ENCODE measurements at places on chromosomes 5 and 9.

DNA sequence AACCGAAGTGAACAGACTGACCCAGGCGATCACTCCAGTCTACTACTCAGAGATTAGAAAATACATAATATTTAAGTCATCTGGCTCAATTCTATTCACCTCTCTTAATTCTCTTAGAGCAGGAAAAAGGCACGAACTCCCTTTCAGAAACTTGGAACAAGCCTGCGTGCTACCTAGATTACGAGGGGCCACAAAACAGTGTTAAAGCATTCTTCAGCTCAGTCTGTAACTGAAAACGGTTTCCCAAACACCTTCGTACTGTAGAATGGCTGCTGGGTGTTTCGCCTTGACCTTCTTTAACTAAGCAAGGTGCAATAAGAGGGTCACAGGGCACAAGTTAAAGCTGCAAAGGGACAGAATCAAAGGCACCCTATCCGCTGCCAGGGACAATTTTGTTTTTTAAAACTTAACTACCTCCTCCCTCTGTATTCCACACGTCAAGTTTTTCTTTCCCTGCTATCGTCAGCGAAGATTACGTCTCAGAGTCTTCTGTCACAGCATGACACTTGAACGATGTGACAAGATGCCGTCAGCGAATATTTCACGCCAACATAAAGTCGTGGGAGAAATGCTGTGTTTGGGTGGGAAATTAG is 687 bp downstream of the LYSMD3 start:
- DNase-seq: no peak

- no peak for DNase-seq
Observed at GRCh38 chr9:98374385-98375051, 119.1 kb upstream of the TBC1D2 start.

DNA sequence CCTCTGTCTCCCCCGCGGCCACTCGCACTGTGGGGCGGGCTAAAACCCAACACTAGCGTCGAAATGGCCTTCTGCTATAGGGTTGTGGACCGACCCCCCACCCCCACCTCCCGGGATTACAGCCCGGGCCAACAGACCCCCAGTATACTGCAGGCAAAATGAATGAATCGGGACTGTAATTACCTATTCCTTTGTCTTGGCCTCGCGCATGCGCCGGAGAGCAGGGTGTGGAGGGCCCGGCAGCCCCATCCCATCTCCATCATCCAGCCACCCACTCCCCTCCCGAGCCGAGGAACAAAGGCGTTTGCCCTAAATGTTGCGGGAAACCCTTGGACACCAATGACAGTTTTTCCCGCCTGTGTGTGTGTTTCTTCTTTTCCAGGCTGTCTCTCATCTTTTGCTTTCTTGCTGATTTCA is 1.6 kb downstream of the BASP1 start:
- no peak for DNase-seq

- no peak for DNase-seq
Observed at GRCh38 chr5:160475864-160476438, 54.3 kb downstream of the PTTG1 start.

DNA sequence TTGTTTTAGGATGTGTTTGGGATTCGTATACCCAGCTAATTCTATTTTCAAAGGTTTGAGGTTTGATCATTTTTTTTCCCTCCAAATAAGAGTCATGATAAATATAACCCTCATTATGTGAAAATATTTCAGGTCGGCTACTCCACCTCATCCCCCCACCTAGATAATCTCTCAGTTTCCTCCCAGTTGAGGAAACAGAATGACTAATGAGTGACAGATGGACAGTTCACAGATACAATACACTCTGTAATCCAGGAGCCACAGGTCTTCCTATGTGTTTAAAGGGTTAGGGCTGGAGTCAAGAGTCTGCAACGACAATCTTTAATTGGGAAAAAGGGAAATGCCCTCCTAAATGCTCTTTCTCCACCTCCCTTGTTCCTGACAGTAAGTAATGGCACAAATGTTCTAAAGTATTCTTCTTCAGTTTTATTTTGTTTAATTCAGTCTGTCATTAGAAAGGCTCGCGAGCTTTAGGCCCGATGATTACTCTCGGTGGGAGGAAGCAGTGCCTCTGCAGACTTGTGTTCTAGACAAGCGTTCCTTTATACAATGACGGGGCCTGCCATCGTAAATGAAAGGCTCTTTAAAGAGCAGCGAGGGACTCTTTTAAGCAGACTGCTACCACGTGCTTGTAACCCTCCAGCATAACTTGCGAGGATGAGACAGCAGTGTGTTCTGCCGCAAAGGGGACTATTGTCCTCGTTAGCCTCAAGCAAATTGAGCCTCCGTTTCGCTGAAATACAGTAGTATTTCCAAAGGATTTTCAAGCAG is 69.0 kb downstream of the MEF2C start:
- no peak for DNase-seq

GRCh38 chr5:175242207-175242606 is 201.8 kb downstream of the DRD1 start:
- DNase-seq: no peak

DNA sequence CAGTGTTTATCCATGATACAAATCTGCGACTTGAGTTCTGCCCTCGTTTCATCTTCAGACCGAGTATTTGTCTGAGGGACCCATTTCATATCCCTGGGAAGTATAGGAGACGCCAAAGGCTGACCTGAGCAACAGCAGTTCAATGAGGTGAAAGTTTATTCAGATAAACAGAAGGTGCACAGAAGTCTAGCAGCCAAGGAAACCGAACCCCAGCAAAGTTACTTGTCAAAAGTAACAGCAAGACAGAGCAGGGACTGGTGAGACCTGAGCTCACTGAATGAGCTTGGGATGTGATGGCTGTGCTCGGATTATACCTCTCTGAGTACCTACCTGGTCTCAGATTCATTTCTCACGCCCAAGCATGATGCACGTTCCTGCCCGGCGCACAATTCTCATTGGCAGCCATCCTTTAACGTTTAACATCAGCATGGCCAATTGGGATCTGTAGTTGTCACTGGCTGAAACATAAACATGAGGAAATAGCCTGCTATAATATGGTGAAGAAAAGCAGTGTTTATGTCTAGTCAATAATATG is 599 bp downstream of the LYRM7 start:
- no peak for DNase-seq

- no peak for DNase-seq
Observed at GRCh38 chr5:117794847-117795246, 1193.5 kb downstream of the DTWD2 start.

- DNase-seq: no peak
Observed at GRCh38 chr5:65489119-65489518, 7.4 kb upstream of the ADAMTS6 start.

- DNase-seq: peak; percentile 39
Observed at GRCh38 chr5:34684281-34684979, 28.3 kb downstream of the RAI14 start.

GRCh38 chr9:7011395-7012067 is 253.8 kb downstream of the KDM4C start:
- no peak for DNase-seq

- no peak for DNase-seq
Observed at GRCh38 chr9:96343515-96344360, 39.8 kb downstream of the SLC35D2 start.

DNA sequence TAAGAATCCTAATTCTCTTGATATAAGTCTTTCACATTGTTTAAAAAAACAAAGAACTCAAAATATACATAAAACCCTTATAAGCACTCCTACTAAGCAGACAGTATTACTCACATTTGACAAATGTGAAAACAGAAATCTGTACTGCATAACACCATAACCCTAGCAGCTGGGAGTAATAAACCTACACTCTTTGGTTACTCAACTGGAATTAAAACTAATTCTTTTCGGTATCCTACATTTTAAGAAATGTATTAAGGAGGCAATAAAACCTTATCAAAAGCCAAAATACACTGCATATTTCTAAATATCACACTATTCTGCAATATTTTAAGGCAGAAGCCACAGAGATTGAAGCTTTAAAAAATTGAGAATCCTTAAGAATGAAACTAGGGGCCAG is 6.8 kb downstream of the AUH start:
- no peak for DNase-seq

DNA sequence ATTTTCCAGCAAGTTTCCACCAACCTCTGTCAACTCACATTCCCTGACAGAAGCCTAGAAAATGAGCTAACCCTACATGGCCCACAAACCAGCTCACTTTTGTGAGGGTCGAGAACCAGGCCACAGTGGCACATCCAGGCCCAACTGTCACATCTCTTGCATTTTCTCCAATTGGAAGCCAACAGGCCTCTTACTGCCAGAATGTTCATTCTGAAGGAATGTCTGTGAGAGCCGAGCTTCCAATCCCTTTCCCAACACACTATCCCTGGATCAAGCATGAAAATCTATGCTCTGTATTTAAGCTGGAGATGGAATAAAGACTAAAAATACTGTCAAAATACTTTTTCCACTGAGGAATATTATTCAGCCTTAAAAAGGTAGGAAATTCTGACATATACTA is 20.0 kb downstream of the MARCHF3 start:
- no peak for DNase-seq

DNA sequence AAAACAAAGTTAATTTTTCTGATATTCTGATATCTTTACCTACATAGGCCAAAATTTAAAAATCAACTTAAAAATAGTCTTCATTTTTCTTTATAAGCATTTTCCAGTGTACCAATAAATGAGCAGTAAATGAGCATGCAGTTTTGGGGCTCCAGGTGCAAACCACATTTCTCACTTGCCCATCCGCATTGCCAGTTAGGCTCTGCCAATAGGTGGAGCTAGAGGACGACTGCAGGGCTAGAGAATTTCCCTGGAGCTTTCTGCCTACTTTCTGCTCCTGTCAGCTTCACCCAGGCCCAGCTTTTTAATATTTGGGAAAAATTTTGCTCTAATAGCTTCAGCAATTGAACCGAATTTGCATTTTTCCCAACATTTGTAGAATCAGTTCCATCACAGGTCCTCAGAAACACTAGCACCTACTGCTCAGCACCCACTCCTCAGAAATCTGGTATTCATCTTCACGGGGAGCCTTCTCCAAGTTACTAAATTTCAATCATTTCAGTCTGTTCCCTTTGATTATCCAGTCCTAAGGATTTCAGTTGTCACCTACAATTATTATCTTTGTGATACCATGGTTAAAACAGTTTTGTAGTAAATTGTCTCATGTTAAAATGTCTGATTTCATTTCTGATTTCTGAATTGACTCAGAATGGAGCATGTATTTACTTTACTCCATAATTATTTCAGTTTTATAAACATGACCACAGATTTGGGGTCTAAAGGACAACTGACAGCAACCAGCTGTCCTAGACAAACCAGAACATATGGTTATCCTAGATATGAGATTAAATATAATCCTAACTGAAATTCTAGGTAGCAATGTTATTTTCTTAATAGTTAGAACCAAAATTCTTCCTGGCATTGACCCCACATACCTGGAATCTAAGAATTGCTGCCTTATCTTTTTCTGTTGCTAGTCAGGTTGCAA is 104.6 kb upstream of the FAM174A start:
- DNase-seq: no peak

- no peak for DNase-seq
Observed at GRCh38 chr5:151085517-151086041, 4.7 kb upstream of the TNIP1 start.

DNA sequence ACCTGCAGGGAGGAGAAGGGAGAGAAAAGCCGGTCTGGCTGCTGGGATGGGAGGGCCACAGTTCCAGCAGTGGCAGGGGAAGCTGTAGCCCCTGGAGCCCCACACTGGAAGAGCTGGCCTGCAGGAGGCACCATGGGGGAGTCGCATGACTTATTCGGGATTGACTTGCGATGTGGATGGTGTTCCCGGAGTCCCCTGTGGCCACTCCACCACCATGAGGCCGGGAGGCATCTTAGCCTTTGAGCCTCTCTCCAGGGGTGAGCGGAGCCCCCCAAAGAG is 92.0 kb downstream of the KCNT1 start:
- DNase-seq: no peak

- DNase-seq: no peak
Observed at GRCh38 chr9:95004411-95005277, 278.1 kb downstream of the AOPEP start.

DNA sequence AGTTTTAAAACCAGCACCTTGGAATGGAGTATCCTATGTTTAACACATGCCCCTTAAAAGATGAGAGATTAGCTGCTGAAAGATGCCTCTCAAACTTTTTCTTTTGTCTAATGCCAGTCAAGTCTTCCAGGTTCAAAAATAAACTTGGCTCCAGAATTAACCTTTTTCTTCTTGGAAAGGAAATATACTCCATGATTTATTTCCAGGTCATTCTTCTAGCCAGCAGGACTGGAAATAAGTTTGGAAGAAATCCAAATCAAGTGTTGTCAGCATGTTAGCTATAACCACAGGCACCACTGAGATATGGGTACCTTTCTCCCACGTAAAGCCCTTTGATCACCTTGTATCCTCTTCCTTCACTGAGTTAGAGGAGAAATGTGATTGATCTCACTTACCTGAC is 56.1 kb downstream of the NLN start:
- no peak for DNase-seq

DNA sequence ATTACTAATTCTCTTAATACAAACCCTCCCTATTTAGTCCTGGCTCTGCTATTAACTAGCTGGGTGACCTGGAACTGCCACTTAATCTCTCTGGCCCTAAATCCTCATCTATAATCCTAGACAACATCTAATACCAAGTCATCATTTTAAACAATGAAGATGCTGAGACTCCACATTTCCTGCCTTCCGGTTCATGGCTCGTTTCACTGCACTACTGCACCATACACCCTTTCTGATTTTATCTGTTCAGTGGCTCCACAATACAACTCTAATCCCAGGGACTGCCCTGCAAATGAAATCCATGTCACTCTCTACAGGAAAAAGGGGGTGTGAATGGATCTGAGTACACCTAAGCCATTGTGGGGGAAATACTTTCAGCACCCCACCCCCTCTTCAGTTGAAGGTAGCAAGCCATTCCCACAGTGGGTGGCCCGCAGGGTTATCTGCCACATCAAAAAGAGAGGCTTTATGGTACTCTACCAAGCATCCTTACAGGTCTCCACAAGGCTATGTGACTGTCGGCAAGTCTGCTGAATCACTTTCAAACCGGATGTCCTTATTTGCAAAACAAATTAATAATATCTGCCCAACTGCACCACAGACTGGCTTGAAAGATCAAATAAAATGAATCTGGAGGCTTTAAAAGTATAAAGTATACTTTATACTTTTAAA is 89.5 kb downstream of the EPB41L4A start:
- DNase-seq: no peak

- no peak for DNase-seq
Observed at GRCh38 chr5:84249918-84250630, 134.6 kb downstream of the EDIL3 start.

DNA sequence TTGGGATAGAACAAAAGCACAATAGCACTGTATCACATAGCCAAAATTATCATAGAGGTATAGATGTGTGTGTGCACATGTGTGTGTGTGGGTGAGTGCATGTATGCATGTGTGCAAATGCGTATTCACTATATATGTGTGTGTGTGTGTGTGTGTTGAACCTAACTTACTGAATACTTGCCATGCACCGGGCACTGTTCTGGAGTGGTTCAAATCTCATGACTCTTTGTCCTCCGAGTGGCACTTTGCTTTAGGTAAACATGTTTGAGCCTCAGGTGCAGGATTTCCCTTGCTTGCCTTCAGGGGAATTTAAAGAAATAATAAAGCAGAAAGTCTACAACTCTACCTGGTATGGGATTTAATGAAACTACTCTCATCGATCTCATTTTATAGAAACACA is 183.5 kb upstream of the GDNF start:
- DNase-seq: no peak

GRCh38 chr9:80555782-80556325 is 984.1 kb downstream of the TLE4 start:
- no peak for DNase-seq

GRCh38 chr9:99966716-99967115 is 60.3 kb downstream of the STX17 start:
- DNase-seq: no peak

GRCh38 chr5:44891116-44891515 is 82.4 kb downstream of the MRPS30 start:
- no peak for DNase-seq

GRCh38 chr5:157387041-157387563 is 72.9 kb upstream of the NIPAL4 start:
- DNase-seq: no peak
